ENCODE measurements at places on chromosomes 12 and 14.

- no peak for DNase-seq
Observed at GRCh38 chr14:100524933-100525243, 62.3 kb downstream of the BEGAIN start.

GRCh38 chr12:117350140-117350539 lies 11.3 kb downstream of the NOS1 start:
- no peak for DNase-seq

DNA sequence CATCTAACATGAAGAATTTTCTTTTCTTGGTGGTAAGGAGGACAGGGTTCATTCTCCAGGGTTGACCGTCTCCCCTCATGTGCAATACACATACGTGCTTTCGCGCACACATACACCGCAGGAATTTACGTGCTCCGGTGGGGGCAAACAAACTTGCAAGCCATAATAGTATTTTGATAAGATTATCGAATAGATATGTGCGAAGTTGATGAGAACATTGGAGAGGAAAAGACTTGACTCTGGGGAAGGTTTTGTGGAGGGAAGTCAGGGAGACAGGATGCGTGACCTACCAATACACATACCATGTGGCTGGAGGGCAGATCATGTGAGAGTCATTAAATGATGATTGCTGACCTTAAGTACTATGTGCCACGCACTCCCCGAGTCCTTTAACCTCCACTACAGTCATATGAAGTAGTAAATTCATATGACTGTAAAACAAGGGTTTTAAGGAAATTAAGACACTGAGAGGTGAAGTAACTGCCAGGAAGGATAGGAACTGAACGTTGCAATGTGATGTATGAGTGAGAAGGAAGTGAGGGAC lies 921 bp downstream of the RAD51B start:
- DNase-seq, result no peak

GRCh38 chr14:22403296-22403695 lies 185.7 kb downstream of the DAD1 start:
- peak; percentile 31 for DNase-seq

- no peak for DNase-seq
Observed at GRCh38 chr12:56716458-56716857, 8.6 kb downstream of the NACA start.

DNA sequence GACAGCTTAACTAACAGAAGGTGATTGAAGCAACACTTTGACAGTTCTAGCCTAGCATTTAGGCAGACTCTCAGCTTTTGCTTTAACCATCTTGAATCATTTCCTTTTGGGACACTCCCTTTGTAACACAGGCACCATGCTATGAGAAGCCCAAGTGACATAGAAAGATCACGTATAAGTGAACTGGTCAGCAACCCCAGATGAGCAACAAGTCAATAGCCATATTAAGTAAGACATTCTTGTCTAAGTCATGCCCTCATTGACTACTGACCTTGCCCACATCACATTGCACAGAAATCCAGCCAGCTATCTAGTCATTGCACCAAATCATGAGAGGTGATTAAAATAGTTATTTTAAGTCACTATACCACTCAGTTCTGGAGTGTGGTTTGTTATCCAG lies 476.8 kb downstream of the TRHDE start:
- no peak for DNase-seq

- no peak for DNase-seq
Observed at GRCh38 chr12:1328391-1328790, 266.0 kb downstream of the FBXL14 start.

DNA sequence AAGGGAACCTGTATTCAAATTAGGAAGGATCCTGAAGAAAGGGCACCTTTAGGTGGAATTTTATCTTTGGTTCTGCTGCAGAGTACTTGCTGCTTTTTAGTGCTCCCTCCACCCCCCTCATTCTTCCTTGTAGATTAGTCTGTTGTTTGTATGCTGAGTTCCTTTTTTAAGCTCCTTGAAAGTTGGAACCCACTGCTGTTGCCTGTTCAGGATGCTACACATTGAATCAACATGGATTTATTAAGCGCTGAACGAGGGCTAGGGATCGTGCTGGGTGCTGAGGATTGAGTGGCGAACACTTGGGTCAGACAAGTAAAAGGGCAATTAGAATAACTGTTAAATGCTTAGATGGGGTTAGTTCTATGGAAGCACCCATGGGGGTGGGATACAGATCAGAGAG lies 884 bp upstream of the AMN1 start:
- DNase-seq, result no peak

GRCh38 chr12:32377344-32378055 lies 21.9 kb upstream of the FGD4 start:
- no peak for DNase-seq

DNA sequence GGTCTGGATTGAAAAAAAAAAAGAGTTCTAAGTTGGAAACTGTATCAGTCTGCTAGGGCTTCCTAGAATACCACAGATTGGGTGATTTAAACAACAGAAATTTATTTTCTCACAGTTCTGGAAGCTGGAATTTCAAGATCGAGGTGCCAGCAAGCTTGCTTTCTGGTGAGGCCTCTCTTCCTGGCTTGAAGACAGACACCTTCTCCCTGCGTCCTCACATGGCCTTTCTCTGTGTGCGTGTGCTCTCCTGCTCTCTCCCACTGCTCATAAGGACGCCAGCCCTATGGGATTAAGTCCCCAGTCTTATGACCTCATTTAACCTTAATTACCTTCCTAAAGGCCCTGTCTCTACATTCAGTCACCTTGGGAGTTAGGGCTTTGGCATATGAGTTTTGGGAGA lies 215.5 kb downstream of the PIK3C2G start:
- no peak for DNase-seq

DNA sequence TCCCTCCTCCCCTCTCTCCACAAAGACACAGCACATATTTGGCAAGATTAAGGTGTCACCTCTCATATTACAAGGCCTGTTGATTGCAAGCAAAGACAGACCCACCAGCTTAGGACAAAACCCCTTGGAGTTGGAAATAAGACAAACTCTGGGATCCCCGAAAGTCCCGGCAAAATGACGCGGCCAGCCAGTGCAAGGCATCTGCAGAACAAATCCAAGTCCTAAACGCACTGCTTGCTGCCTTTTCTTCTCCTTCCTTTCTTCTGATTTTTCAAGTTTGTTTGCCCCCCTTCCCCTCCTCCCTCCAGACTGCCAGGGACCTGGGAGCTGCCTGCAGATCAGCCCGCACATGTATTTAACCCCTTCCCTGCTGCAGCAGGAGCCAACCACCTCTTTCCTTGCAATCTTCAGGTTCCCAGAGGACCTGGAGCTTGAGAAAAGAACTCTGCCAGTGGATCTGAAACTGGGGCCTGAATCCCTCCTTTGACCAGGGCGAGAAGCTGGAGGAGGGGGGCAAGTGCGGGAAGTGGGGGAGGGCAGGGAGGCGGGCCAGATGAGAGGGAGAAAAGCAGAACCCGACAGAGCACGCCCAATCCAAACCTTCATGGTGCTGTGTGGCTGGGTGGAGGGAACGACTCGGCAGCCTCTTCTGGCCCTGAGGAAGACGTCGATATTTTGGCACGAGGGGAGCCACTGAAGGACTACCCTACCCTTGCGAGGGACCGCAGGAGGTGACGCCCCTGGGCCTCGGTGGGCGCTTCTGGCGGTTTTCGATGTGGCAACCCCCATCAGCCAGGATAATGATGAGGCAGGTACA lies 2.0 kb upstream of the NTF3 start:
- no peak for DNase-seq

DNA sequence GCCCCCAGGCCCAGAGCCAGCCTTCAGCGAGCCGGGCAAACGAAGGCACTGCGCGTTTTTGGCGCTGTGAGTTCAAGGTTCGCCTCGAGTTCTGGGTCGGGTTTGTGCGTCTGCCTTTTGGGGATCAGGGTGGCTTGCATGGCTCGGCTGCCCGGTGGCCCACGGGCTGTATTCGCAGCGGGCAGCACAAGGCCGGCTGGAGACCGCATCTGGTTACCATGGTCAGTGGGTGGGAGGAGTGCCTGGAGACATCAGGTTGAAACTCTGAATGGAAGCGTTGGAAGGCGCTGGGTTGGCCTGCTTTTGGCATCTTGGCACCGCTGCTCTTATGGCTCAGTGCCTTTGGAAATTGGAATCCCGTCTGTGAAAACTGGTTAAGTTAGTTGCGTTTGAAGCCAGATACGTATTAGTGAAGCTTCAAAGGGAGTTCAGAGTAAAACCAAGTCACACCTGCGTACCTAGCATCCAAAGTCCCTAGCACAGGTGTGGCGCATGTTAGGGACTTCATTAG lies 50.9 kb downstream of the SNAPC1 start:
- DNase-seq, result no peak

- peak; percentile 83 for DNase-seq
Observed at GRCh38 chr12:77625441-77625840, 205.3 kb upstream of the NAV3 start.

- DNase-seq, result no peak
Observed at GRCh38 chr12:100020370-100020769, 35.6 kb upstream of the ANKS1B start.

DNA sequence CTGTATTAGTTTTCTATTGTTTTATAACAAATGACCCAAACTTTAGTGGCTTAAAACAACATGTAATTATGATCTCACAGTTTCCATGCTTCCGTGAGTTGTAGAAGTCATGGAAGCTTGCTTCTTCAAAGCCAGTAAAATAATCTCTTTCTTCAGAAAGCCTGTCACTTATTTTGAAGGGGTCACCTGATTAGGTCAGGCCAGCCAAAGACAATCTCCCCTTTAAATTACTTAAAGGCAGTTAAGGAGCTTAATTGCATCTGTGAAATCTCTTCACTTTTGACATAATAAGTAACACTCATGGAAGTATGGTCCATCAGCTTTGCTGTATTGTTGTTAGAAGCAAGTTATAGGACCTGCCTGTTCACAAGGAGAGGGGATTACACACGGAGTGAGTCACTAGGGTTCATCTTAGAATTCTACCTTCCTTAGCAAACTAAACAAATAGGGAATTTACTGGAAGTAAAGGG lies 89.8 kb downstream of the FAR2 start:
- no peak for DNase-seq

DNA sequence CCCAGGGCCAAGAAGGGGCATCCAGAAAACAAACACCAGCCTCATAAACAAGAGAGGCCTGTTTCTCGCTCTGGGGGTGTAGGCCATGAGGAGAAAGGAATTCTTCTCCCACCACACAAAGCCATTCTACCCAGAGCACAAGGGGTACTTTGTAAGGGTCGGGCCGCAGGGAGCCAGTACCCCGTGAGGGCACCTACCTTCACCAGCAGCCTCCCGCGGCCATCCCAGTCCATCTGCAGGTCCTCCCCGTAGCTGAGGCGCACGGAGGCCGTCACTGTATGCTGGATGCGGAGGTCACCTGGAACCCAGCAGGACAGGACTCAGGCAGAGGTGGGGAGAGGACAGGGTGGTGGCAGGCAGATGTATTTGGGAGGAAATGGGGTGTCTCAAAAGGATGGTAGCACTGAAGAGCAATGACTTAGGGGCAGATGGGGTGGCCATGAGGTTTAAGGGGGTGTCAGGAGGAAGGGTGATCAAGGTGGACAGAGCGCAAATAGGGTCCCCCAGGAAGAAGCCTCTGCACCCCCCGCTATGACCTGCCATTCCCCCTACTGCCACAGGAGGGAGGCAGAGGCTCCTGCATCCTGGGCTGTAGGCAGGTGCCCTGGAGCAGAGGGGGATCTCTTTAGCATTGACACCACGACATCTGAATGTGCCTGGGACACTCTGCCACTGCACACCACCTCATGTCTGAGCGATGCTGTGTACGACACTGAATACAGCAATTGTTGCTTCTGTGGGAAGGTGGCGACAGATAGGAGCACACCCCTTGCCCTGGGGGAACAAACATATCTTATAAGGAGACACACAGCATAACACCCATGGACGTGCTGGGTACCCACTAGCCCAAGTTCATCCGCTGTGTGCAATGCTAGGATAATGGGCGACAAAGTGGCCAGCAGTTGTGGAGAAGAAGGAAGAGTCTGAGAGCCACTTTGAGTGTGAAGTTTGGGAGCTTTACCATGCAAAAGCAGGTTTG lies 61.4 kb downstream of the VWF start:
- DNase-seq, result no peak

DNA sequence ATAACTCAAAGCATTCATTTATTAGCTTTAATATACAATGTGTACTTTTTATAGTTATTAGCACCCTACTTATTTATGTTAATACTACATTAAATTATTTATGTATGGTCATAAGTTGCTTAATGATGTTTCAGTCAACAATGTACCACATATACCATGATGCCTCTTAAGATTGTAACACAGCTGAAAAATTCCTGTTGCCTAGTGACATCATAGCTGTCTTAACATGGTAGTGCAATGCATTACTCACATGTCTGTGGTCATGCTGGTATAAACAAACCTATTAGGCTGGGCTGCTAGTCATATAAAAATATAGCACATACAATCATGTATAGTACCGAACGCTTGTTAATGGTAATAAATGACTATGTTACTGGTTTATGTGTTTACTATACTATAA lies 120.4 kb downstream of the ANO6 start:
- DNase-seq, result peak; percentile 59

DNA sequence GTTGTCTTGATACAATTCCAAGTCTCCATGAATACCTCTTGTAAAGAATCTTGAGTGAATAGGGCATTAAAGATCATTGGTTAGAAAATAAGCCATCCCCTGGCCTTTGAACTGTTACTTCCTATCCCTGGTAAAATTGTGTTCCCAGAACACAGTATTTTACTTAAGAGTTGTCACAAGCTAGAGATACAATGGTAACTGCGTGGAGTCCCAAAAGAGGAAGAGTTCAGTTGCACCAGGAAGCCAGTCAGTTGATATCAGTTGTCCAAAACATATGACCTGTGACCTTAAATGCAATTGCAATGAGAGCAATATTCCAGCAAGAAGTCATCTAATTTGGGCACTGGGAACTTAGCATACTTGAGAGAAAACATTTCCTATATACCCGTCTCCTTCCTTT lies 117.3 kb downstream of the NEDD1 start:
- no peak for DNase-seq

GRCh38 chr14:72060917-72061316 lies 128.7 kb downstream of the RGS6 start:
- no peak for DNase-seq

DNA sequence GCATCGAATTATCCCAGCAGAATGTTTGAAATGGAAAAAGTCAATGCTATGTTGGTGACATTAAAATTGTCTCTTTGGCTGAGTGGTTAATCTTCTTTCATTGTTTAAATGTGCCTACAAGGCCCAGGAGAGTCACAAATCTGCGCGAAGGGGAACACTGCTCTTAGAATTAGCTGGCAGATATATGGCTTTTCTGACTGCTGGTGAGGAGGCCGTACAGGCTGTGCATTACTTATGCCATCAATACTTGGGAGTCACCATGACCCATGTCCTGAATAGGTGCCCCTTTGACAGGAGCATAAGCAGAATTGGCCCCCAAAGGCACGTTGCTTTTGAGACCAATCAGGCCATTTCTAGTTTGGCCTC lies 521.5 kb downstream of the FUT8 start:
- DNase-seq, result no peak

- DNase-seq, result no peak
Observed at GRCh38 chr14:30849354-30849753, 25.0 kb upstream of the COCH start.
